Gastroesophageal sphincter (tissue), 4 donors: ENCODE measurements at places on chromosomes 4 and X. TPM values are rescaled to one million over a fixed set of nuclear protein-coding genes. Genes with fewer than 3 reads are reported as not detected.

DNA sequence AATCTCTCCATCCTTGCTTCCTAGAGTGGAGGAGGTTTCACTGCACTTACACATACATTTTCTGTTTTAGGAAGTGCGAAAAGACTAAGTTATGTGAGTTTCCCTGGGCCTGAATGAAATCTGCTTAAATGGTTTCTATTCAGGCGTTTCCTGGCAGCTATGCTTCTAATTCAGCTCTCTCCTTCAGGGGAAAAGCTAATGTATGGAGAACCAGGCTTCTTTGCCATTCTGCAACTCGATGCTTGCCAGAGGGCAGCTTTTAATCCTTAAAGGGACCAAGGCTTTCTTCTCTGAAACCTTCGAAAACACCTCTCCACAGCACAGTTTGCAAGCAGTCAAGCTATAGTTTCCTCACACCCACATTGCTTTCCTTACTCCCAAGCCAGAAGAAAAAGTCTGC is 89.5 kb upstream of the ARX start:
- no peak for ATAC-seq

DNA sequence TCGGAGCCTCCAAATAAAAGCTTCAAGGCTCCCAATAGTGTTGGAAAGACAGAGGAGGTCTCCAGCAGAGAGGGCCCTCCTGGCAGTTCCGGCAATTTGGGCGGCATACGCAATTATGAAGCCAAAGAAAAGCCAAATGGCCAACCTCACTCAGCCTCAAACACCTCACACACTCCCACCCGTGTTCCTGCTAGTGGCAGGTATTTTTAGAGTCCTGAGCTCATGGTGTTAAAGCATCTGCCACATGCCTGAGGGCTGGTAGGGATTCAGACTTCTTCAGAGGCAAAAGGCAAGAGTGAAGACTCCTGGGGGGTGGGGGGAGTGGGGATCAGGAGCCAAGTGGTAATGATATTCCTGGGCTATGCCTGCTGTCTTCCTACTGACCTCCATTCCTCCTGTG is 7.4 kb downstream of the RAB33A start:
- ATAC-seq: no peak

DNA sequence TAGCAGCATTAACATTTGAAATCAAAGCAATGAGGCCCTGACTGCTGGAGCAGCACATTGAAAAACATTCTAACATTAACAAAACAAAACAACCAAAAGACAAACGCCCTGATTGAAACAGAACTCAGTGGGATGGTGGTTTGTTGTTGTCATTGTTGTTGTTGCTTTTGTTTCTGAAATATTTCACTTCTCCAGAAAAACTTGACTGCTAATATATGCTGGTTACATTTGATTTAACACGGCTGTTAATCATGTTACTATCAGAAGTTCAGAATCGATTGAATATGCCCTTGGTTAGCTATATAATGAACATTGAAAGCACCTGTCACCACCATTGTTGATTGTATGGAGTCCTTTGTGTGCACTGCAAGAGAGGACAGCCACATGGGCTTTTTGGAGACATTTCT is 790.4 kb upstream of the GALNTL6 start:
- ATAC-seq: no peak

DNA sequence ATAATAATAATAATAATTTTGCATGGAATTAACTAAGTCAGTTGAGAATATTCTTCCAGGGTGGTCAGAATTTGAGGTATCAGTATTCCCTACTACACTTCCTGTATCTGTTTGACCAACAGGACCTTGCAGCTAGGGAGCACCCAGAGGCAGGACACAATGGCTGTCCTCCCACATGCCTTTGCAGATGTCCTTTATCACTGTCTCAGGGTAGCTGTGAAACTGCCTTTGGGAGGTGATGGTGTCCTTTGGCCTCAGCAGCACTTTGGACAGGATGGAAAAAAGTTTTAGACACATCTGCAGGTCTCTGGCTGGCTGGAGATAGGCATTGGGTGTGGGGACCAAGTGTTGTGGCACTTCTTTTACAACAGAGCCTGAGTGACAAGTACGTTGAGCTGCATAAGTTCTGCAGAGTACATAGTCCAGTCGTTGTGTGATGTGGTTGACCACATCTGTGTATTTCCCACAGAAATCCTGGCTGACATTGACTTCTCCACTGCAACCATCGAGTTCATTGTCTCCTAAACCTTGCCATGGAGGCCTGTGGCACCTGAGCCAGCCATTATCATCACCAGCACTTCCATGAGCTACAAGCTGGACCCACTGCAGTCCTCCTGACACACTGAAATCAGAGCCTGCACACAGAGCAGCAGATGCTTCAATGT is 19.1 kb upstream of the UBA6 start:
- no peak for ATAC-seq

- no peak for ATAC-seq
Observed at GRCh38 chr4:28004520-28004919, 1143.9 kb downstream of the STIM2 start.

DNA sequence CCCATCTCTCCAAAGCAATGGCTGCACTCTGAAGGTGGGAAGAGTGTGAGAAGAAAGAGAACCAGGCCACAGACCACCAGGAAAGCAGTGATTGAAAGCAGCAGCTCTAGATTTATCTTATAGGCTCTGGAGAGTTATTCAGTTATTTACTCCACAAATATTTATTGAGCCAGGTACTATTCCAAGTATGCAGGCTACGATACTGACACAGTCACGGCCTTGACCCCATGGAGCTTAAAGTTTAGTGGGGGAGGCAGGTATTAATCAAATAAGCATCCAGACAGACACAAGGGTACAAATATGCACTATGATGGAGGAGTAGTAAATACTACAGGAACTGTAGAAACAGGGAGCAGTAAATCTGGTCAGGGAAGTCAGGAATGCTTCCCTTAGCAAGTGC is 2.8 kb downstream of the TMEM185A start:
- ATAC-seq: no peak

GRCh38 chr4:4401036-4401435 is 14.1 kb downstream of the NSG1 start:
- no peak for ATAC-seq

GRCh38 chrX:153530411-153531129 is 13.1 kb downstream of the ATP2B3 start:
- no peak for ATAC-seq

DNA sequence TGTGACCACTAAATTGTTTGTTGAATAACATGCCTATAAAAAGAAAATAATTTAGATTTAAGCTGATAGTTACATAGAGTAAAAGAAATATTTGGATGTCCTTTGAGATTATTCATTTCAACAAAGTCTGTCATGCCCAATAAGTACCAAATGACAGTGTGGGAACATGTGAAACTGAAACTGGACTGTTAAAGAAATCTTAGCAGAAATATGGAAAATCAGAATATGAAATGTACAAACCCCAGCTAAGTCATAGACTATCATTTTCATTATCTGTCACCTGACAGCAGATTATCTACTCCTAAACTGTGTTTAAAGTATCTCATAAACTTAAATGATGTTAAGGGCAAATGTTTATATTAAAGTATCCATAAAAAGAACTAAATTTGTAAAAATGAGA is 437.8 kb upstream of the FAM241A start:
- ATAC-seq: no peak

DNA sequence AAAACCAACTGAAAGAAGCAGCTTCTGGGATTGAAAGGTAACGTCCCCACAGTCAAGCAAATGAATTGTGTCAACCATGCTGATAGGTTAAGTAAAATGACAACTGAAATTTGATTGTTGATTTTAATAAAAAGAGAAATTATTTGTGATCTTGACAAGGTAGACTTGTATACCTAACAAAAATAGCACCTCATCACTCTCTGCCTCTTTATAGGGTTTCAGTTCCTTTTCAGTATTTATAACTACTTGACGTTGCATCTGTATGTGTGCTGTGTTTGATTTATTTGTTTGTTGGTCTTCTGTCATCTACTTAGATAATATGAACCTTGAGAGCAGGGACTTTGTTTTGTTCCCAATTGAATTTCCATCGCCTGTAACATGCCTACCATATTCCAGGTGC is 7.9 kb upstream of the PPP3CA start:
- no peak for ATAC-seq

DNA sequence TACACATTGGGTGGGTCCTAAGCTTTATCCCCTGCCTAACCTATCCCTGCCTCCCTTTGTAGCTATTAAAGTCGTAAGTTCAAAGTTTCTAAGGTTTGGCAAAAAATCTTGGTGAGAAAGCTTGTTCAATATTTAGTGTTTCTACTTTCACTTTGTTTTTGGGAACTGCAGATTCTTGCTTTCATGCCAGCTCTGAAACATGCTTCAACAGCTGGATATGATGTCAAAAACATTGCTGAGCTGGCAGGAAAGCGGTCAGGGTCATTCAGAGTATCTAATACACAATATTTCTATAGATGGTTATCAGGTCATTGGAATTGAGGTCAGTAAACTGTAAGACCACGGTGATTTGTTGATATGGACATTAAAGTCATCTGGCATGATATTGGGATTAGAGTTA is 19.7 kb downstream of the CENPI start:
- no peak for ATAC-seq

DNA sequence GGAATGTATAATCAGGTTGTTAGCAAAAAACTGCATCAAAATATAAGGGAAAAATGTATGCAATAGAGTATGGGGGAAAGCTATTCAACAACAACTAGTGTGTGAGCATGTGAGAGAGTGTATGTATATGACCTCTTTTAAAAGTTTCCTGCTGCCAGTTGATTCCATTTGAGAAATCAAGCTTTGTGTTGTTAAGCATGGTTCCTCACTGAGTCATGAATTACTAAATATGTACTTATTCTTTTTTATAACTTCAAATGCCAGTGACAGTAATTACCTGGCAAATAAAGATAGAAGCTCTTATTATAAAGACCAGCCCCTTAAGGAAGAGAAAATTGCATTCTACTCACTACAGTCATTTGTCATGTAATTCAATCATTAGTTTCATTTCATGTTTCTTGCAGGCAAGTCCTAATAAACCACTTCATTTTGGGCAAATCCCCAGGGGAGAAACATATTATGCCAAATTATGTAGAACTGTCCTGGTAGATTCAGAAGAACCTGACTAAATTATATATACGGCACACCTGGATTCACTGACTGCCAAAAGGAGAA is 19.2 kb downstream of the RASGEF1B start:
- no peak for ATAC-seq

DNA sequence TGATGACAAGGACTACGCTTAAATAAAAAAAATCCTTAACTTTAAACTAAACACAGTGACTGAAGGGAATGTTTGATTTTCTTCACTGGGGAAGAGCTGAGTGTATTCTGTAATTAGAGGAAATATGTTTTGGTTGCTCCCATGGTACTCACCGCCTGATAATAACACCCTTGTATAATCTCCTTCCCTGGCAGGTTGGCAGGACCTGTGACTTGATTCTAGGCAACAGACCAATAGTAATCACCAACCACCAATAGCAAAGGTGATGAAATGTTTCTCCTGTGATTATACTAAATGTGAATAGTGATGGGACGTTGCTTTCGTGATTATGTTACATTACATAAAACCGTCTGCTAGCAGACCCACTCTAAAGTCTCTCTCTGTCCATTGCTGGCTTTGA is 536.8 kb upstream of the CPEB2 start:
- ATAC-seq: no peak

DNA sequence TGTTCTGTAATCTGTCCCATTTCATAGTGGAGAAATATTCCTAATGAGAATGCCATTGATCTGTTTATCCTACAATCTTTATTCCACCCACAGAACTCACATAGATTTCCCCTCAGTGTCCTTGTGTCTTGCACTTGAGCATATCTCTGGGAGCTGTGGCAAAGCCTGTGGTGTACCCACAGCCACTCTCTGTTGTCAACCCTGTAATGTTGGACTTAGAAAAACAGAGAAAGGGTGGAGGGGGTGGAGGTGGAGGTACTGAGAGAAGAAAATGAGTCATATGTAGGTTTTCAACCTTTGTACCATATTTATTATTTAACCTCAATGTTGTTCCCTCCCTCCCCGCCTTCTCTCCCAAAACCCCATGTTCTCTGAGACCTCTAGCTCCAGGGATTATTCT is 46.9 kb upstream of the TLL1 start:
- ATAC-seq: no peak

GRCh38 chr4:22680065-22680642 is 12.6 kb upstream of the GBA3 start:
- no peak for ATAC-seq

DNA sequence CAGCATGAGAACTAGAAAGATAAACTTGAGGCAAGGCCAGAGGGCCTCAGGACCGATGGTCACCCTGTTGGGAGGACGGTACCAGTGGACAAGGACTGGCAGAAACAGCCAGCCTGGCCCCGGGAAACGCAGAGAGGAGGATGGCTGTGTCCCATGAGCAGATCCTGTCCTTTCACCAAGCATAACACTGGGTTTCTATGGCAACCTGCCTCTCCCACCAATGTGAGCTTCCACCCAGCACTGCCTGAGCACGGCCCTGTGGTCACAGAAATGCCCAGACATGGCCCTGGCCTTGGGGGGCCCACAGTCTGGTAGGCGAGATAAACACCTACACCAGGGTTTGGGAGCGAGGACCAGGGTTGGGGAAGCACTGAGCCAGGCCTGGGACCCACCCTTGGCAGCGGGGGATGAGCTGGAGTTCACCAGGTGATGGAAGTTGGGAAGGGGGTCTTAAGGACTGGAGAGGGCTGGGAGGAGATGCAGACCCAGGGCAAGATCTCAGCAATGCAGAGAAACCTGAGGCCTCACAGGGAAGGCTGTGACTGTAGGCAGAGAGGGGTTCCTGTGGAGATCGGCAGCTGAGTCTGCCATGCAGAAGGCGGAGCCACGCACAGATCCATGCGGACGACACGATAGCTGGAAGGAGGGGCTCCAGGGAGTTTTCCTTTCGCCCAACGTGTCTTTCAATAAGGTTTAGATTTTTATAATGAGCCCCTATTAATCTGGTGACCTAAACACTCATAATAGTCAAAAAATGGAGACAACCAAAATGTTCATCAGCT is 32.7 kb upstream of the CRMP1 start:
- no peak for ATAC-seq

GRCh38 chrX:151624677-151625076 is 61.2 kb downstream of the PASD1 start:
- no peak for ATAC-seq

DNA sequence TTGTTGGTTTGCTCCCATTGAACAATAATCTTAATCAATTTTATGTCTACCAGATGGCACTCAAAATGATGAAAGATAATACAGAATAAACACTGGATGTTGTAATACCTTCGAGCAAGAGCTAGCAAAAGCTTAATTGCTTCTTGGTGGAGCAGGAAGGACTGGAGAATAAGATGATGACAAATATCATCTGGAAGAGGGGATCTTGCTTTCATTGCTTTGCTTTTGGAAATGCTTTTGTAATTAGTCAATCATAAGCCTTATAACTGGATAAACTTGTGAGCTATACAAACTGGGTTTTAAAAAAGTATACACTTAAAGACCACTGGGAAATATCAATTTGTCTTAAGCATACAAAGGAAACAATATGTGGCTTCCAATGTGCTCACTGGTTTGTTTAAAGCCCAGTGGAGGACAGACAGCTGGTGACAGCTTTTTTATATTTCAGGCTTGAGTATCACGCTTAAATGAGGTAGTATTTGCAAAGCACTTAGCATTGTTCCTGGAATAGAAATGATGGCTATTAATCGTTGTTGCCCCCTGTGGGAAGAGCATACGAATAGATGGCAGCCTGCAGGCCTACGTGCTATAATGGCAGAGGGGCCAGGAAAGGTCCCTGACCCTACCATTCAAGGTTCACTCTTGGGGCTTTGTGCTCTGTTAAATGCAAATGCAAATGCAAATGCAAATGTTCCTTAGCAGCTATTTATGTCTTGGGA is 61.2 kb downstream of the TMEM150C start:
- no peak for ATAC-seq

The SCML2 gene
- total RNA-seq: 1.3 TPM

The SEC24B gene
- total RNA-seq: 43.5 TPM

The GPRASP3 gene
- 4.8 TPM for total RNA-seq

The CT45A3 gene
- total RNA-seq: not detected

The RAI2 gene
- 30.5 TPM for total RNA-seq

The ZAR1 gene
- not detected for total RNA-seq
